ENCODE measurements at places on chromosomes 13 and 19.

GRCh38 chr19:2034729-2035589, 16.1 kb downstream of the MKNK2 start:
- DNase-seq = peak; percentile 67

GRCh38 chr19:29364224-29364726, 151.3 kb upstream of the UQCRFS1 start:
- DNase-seq = no peak

GRCh38 chr19:31356587-31357314, 7.5 kb upstream of the TSHZ3 start:
- peak; percentile 55 for DNase-seq

DNA sequence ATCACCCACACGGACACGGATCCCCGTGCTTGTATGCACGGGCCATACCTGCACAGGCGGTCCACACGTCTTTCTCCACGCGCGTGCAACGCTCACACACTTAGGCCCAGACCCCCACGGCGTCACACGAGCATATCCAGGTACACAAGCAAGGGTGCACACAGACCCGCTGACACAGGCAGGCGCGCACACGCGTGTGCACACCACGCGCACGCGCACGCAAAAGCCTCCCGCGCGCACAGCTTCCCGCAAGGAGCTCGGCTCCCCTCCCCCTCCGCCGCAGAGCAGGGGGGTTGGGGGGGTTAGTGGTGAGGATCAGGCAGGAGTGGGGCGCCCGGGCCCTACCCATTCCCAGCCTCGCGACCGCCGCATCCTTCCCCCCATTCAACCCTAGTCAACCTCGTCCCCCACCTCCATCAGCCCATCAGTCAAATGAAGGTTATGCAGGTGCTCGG, 407 bp downstream of the RAB3A start:
- DNase-seq = no peak

DNA sequence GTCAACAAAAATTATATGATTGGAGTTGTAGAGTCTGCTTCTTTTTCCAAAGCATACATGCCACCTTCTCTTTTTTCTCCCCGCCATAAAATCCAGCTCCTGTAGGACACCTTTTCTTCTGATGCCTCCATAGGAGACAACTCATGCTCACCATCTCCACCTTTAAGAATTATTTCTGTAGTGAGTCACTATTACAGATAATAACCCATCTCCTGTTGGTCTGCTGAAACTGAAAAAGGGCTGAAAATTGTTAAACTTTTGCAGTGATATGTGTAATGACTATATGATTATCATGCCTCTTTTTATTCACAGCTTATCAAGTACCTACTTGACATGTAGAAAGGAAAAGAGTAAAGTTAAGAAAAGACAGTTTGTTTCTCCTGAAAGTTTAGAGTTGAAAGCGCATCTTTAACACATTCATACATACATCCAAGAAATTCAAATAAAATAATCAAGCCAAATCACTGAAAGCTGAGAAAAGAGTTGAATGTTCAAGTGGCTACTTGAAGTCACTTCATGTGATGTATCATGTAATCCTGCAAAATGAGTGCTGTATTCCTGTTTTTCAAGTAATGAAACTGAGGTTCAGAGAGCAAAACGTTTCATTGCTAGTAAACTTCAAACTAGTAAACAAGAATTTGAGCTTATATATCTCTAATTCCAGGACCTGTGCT, 35.5 kb upstream of the LPAR6 start:
- no peak for DNase-seq

GRCh38 chr19:39596911-39597310, 5.4 kb upstream of the LGALS13 start:
- no peak for DNase-seq

- DNase-seq = no peak
Observed at GRCh38 chr19:12865746-12866415, 15.4 kb downstream of the DNASE2 start.
